ENCODE measurements at places on chromosomes 13 and 19.

GRCh38 chr19:35104361-35104760, 11.3 kb upstream of the FXYD3 start:
- no peak for DNase-seq

DNA sequence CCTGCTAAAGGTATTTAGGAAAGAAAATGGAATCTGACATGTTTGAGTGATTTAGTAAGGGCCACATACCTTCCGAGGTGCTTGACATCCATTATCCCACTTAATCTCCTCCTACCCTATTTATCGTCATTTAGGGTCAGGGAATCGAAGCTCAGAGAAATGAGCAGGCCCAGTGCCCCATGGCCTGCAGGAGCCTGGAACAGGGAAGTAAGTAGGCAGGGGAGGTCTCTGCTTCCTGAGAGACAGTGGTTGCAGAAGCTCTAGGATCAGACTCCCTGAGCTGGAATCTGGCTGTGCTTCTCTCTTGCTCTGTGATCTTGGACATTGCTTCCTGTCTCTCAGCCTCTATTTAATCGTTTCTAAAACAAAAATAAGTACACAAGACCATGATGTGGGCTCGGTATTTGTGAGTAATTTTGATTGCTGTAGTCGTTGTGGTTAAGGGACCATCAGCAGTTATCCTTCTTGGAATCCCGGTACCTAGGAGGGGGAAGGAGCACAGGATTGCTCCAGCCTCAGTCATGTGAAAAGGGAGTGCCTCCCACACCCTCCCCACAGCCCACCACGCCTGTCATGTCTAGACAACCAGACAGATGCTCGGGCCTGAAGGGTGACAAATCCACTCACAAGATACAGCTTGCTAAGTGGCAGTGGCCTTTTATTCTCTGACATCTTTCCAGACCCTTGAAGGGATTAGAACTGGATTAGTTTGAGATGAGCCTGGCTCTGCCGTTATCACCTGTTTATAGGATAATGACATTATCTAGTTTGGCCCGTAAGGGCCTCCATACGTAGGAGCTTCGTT, 169.2 kb upstream of the TSHZ3 start:
- no peak for DNase-seq

DNA sequence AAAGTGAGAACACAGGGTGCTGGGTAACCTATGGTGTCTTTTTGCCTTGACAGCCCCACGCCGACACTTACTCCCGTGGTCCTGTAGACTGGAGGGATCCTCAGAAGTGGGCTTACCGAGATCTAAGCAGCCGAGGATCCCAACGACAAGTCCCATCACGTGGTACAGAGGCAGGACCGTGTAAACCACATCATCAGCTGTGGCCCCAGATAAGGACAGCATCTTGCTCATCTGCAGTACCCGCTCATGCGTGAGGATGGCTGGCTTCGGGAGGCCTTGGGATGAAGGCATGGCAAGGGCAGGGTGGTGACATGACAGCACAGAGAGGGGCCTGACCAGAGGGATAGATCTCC, 2.1 kb downstream of the SLC27A5 start:
- DNase-seq = no peak

- no peak for DNase-seq
Measured at GRCh38 chr13:52804202-52804641, 44.2 kb downstream of the PCDH8 start.

GRCh38 chr13:113355621-113356020, 8.3 kb downstream of the GRTP1 start:
- DNase-seq = no peak

DNA sequence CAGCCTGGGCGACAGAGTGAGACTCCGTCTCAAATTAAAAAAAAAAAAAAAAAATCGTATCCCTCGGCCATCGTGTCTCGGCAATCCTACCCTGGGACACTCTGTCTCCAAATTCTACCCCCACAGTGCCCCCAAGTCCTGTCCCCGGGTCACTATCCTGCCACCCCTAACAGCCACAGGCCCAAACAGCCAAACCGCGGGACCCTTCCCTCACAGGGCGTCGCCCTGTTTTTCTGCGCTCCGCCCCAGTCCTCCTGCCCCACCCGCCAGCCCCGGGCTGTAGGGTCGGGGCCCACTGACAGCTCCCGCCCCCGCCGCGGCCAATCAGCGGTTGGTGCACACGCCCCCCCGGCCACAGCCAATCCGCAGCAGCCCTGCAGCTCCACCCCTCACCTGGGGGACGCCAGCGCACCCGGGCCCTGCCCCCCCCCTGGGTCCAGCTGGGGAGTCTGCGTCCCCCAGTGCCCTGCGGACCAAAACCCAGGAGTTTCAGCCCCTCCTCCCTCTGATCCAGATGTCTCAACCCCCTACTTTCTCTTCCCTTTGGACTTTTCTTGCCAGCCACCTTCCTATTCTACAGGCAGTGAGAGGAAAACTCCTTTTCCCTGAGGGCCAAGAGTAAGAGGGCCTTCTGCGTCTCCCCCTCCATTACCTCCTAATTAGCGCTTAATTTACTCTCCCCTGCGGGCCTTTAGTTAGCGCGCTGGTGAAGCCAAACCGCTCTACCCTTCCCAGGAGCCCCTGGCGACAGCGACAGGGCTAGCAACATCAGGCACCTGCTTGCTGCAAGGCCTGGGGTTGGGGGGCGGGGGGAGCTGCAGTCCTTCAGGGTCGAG, 1.5 kb upstream of the BCAT2 start:
- DNase-seq = peak; percentile 62

GRCh38 chr19:49779731-49780555, 13.1 kb downstream of the AP2A1 start:
- no peak for DNase-seq

GRCh38 chr13:114070098-114070799, 62.2 kb downstream of the RASA3 start:
- no peak for DNase-seq

- peak; percentile 85 for DNase-seq
Measured at GRCh38 chr13:20716951-20717350, 13.5 kb downstream of the IL17D start.

DNA sequence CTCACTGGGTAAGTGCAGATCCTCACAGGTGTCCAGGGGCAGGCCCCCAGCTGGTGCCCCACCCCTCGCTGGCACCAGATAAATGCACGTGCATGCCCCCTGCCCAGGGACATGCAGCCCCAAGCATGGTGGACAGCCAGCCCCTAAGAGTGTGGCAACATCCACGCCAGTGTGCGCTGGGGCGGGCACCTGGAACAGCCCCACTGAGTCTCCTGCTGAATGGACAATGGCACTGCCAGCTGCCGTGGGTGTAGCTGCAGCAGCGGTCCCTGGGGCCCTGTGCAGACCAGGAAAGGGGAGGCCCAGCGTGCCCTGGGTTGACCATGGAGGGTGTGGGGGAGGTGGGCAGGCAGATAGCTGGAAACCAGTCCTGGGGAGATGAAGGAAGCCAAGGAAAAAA, 538.7 kb upstream of the SGCG start:
- DNase-seq = no peak

- DNase-seq = no peak
Measured at GRCh38 chr13:104372095-104372655, 1306.0 kb upstream of the SLC10A2 start.

- DNase-seq = no peak
Measured at GRCh38 chr13:98941126-98941525, 36.7 kb downstream of the DOCK9 start.

- DNase-seq = no peak
Measured at GRCh38 chr13:65603160-65603559, 1627.0 kb downstream of the PCDH9 start.

GRCh38 chr13:92739306-92739818, 487.2 kb upstream of the GPC6 start:
- no peak for DNase-seq

GRCh38 chr13:66640231-66640630, 589.9 kb downstream of the PCDH9 start:
- no peak for DNase-seq

GRCh38 chr19:58355908-58356765, 2.8 kb upstream of the A1BG start:
- DNase-seq = no peak

DNA sequence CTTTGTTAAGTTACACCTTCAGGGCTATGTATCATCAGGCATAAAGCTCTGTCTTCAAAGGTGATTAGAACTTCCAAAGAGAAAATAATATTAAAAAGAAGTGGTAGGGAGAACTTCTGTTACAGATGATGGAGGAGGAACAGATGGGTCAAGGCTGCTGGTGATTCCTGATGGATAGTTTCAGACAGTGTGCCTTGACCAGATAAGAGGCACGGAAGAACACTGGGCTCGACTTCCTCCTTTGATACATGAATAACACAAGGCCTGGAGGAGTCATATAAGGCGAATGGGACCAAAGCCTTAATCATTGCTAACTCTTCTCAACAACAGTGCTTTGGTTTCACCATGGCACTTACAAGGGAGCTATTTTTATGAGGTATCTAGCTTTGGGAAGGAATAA, 128.1 kb upstream of the RXFP2 start:
- DNase-seq = no peak

DNA sequence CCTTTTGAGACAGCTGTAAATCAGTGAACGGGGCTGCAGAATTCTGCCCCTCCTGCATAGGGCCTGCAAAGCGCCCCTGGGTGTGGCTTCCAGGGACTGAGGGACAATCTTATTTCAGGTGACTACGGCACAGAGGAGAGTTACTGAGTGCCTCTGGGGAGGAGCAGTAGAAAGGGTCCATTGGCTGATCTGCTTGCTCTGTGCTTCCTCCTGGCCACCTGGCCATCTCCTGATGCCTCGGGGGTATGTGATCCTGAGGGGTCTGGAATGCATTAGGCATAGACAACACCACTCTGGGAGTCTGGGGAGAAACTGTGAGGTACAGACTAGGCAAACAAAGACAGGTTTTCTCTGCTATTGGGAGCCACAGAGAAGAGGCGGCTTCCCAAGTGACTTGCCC, 2.8 kb downstream of the KCTD15 start:
- DNase-seq = no peak

GRCh38 chr13:104024416-104025170, 958.4 kb upstream of the SLC10A2 start:
- no peak for DNase-seq

DNA sequence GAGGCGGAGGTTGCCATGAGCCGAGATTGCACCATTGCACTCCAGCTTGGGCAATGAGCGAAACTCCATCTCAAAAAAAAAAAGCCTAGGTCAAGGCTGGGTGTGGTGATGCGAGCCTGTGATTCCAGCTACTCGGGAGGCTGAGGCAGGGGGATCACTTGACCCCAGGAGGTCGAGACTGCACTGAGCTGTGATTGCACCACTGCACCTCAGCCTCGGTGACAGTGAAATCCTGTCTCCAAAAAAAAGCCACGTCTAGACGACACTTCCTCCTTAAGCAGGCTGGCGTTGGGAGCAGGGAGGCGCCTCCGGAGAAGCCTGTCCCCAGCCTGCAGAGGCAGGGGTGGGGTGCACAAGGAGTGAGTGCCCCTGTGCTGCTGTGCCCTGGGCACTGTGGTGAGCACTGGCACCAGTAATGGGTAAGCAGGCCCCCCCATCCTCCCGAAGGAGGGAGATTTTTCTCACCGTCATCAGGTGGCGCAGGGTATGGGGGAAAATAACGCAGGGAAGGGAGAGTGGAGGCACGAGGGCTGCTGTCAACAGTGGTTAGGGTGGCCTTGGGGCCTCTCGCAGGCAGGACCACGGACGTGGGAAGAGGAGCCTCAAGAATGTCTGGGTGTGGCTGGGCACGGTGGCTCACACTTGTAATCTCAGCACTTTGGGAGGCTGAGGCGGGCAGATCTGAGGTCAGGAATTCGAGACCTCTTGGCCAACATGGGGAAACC, 706 bp downstream of the P2RY11 start:
- DNase-seq = no peak

GRCh38 chr19:34555447-34555846, 73.9 kb downstream of the WTIP start:
- no peak for DNase-seq

DNA sequence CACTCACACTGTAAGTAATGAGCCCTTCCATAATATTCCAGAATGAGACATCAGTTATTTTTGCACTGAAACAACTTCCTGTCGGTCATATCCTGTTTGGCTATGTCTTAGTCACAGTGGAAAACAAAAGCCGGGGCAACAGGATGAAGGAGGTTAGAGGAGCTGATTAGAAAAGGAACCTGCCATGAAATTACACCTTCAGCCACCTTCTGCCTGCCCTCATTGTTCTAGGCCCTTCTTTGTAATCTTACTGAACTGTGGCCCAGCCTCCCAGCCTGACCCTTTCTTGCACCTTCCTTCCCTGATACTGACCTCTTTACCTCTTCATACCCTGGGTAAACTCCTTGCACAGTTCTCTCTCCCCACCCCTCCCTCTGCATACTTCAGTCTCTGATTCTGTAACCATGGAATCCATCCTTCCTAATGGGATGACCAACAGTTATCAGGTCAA, 67.3 kb downstream of the DOCK9 start:
- DNase-seq = no peak

- DNase-seq = no peak
Measured at GRCh38 chr13:34034411-34034810, 216.5 kb downstream of the RFC3 start.

GRCh38 chr19:36986601-36987000, 70.5 kb downstream of the ZNF568 start:
- DNase-seq = no peak

DNA sequence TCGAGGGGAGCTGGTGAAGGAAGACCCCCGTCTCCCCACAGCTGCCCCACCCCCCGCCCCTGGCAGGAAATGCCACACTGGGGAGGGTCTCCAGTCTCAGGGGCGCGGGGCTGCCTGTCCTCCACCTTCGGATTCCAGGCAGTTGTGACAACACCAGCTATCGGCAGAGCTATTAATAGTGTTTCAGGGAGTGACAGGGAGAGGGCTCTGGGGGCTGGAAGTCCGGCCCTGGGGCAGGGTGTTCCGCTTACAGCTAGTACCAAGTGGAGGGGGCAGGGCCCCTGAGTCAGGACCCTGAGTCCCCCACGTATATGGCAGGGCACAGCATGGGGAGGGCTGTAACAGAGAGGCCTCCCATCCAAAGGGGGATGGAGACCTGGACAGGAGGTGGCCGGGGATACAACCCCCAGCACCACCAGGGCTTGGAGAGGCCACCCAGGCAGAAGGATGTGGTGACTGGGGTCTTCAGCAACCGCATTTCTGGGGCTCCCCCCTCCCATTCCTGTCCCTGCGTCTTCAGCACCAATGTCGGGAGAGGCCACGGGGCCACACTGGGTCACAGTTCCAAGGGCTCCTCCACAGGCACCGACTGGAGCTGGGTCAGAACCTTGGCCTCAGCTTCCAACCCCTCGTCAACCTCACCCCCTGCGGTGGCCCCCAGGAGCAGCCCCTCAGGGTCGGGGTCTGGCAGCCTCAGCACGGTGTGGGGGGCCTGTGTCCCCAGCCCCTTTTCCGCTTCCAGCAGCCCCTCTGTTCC, 3.9 kb downstream of the SIX5 start:
- DNase-seq = no peak

DNA sequence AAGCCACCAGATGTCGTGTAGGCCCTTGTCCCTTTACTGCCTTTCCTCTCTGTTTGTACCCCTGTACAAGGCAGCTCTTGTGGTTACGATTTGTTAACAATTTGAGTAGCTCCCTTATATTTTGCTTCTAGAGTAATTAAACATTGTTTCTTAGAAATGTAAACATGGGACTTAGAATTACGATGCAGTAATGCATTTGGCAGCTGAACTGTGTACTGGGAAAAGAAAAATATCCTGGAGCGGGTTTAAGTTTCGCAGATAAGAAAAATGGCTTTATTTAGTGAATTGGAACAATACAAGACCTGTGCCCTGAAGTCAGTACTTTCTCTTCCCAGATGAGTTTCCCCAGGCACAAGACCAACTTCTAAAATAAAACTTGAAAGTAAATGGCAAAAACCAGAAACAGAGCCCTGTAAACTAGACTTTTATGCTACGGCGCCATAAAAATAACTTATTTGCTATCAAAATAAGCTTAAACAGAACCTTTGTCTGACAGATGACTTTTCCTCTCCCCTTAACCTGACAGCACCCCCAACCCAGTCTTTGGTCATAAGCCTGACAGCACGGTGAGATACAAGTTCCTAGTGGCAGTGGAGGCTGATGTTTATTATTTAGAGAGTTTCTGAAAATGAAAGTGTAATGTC, 63.0 kb downstream of the LRCH1 start:
- DNase-seq = no peak
